ENCODE measurements at places on chromosomes 6 and 20.

DNA sequence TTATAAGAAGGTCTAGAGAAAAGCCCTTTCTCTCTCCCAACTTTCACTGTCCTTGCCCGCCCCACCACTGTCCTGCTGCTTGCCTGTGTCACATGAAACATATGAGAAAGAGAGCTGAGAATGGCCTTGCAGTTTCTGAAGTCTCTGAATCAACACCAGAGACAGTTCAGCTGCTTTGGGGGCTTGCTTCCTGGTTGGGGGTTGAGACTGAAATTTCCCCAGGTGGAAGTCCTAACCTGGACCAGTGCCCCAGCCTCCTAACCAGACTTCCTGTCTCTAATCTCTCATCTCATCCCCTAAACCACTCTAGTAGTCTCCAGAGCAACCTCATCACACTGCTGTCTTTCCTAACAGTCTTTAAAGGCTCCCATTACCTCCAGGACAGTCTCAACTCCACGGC is 10.7 kb downstream of the TRAM2 start:
- DNase-seq = no peak

- no peak for DNase-seq
Observed at GRCh38 chr6:138907167-138907566, 80.9 kb downstream of the REPS1 start.

DNA sequence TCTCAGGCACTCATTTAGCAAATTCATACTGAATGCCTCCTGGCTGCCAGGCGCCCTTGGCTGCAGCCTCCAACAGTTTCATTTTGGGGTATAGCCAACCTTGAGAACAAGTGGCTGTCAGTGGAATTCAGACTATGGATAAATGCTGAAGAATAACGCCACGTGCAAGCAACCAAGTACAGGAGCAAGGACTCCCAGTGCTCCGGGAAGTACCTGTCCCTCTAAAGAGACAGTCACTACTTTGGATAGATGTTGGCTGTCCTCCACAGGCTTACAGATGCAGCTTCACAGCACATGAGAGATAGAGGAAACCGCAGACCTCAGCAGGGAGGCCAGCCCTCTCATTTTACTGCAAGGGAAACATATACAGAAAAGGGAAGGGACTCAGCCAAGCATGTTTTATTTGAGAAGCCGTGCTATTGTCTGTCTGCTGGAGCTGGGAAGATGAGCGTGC is 658.2 kb downstream of the PTPRT start:
- DNase-seq = no peak

DNA sequence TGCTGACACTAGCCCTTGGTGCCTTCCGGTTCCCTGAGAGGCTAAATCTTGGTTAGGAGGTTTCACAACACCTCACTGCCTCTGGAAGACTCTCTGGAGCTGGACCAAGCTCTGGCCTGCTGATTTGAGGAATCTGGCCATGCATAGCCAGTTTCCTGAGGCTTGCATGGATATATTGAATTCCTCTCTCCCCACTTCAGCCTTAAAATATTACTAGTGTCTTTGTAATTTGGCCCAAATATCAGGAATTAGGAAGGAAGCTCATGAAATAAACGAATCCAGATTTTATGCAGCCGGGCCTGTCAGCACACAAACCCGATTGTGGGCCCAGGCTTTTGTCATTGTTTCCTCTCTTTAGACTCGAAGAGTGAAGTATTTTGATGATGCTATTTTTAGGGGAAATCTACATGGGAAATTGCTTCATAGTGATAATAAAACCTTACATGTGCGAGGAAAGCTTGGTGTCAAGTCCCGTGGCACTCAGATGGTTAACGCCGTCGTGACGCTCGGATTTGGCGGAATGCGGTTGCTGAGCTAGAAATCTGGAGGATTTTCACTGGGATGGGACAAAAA is 144.4 kb downstream of the PHACTR3 start:
- DNase-seq = no peak

DNA sequence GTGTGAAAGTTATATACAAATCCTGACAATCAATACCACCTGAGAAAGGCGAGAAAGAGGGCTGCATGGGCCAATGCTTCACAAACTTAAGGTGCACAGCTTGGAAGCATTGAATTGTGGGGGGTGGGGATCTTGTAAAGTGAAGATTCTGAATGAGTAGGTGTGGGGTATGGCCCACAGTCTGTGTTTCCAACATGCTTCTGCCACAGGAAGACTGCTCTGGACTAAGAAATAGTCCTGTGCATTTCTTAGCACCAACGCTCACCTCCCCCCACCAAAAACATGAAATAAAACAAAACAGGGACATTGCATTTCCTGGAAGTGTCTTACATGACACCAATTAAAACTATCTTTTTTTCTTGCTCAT is 21.9 kb upstream of the TRAM2 start:
- DNase-seq = no peak

DNA sequence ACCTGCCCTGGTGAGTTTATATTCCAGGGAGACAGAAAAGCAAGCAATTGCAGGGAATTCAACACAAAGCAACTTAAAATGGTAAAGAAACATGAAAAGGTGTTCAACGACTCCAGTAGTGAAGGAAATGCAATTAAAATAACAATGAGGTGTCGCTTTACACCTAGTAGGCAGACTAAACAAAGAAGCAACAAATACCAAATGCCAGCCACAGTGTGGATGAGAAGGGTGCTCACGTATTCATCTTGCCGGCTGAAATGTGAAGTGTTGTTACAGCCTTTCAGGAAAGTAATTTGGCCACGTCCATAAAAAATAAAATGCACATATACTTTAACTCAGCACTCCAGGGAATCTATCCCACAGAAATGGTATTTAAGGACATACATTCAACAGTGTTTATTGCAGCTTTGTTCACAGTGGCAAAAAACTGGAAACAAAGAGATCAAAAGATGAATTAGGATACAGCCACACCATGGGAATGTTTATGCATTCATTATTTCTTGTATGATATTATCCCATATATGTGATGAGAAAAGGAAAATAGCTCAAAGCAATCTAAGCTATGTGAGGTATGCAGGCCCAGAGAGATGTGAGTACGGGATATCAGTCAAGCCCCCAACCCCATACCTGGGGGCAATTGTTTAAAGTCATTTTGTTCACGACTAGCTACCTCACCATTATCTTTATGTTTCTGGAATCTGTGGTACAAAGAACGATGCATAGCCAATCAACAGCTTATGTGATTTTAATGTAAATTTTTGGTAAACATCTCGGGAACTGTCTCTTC is 266.0 kb upstream of the SOX4 start:
- no peak for DNase-seq

- no peak for DNase-seq
Observed at GRCh38 chr6:136526196-136526930, 23.9 kb downstream of the MAP7 start.

- no peak for DNase-seq
Observed at GRCh38 chr6:158387036-158387435, 74.8 kb downstream of the TULP4 start.

DNA sequence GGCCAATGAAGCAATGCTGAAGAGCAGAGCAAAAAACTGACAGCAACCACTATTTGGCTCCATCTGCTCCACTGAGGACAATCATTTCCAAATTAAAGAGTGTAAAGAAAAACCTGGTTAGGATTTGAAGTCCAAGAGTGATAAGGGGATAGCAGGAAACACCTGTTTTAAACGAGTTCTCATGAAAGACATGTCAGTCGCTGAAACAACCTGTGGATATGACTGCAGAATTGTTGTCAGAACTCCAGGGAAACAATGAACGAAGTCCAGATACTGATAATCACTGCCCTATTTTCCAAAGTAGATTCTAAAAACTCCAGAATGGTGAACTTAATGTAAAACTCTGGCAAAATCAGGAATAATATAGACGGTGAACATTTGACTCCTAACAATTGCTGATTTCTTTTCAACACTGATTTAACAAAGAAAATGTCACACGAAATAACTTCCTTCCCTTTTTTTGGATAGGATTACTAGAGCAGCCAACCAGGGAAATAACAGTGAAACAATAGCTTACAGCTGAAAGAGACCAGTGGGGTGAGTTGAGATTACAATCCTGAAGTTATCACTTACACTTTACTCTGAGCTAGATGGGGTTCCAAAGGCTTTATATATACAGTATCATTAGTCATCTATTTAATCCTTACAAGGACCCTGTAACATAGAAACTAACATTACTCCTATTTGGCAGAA is 83.7 kb downstream of the ELOVL5 start:
- no peak for DNase-seq

GRCh38 chr6:143510991-143511891 is at the start of gene FUCA2:
Gene FUCA2 (minus strand): TSS chr6:143511720. CDS start chr6:143511634, 86 bp downstream.
- peak; percentile 60 for DNase-seq

DNA sequence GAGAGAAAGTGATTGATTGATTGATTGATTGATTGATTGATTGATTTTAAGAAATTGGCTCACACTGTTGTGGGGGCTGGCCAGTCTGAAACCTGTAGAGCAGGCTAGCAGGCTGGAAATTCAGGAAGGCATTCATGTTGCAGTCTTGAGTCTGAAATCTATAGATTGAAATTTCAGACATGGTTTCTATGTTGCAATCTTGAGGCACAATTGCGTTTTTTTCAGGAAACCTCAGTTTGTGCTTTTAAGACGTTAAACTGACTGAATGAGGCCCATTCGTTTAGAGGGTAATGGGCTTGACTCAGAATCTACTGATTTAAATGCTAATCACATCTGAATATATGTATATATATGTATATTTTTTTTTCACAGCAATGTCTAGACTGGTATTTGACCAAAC is 106.3 kb downstream of the STXBP5 start:
- DNase-seq = no peak

GRCh38 chr6:114997813-114998292 is 655.0 kb upstream of the HS3ST5 start:
- DNase-seq = no peak

DNA sequence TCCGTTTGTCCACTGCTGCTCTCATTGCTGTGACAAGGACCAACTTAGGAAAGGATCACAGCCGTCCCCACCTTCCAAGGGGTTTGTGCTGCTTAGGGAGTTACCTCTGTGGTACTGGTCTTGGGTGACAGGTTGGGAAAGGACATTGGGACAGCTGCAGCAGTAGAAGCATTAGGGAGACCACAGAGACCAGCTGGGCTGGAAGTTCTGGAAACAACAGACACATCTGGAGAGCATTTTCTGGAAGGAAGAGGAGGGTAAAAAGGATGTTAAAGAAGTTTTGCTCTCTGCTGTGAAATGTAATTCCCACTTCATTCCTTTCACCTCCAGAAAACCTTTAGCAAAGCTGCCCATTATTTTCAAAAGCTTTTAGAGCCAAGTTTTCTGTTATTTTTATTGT is 304.2 kb downstream of the LRFN2 start:
- no peak for DNase-seq

GRCh38 chr20:13863244-13863643 is 78.4 kb downstream of the NDUFAF5 start:
- no peak for DNase-seq

- no peak for DNase-seq
Observed at GRCh38 chr6:18632670-18633410, 245.7 kb downstream of the RNF144B start.

GRCh38 chr6:136607932-136608772 is 57.9 kb upstream of the MAP7 start:
- DNase-seq = peak; percentile 80

DNA sequence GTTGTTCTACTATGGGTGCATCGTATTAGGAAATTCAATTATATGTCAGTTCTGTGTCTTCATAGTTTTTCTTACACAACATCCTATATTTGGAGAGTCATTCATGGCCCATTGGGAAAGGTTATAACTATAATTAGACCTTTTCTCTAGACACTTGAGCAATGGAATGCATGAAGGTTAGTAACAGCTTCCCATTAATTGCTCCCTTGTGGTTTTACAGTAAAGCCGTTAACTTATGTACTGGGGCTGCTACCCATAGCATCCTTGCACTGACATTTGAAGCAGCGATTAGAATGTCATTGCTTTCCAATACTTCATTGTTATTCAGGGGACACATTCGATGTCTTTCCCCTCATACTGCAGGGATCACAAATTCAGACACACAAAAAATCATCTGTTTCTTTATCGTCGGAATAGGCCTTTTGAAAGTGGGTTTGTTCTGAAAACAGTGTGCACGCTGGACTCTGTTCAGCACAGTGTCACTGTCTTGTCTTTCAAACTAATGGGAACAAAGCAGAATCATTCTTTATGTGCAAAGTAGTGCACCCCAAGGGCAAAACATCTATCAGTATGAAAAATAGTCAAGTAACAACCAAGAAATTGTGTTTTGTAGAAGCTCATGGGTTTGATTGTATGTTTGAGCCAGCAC is 634.3 kb upstream of the MAP3K7 start:
- no peak for DNase-seq

GRCh38 chr6:135637701-135638100 is 140.2 kb upstream of the AHI1 start:
- no peak for DNase-seq

Data from activated CD4-positive, alpha-beta T cell treated with anti-CD3 and anti-CD28 coated beads, Interleukin-2, amount 50 U/mL, for 1 hour (primary cell).